ENCODE measurements at places on chromosomes 5 and 9. TPM values are rescaled to one million over a fixed set of nuclear protein-coding genes. Genes with fewer than 3 reads are reported as not detected.

DNA sequence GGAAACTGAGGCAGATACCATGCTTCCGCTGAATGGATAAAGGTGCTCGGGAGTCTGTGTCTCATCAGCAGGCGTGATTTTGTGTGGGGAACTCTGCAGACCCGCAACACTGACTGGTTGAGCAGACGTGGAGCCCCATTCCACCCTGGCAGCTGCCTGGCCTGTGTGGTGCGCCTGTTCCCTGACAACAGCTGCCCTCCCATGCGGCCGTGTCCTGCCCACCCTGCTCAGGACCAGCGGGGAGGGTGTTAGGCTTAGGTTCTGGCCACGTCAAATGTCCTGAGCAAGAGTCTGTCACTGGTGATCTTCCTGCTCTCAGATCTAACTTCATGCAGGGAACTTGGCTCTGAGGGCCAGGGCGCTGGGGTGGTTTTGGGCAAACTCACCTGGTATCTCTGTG is 417.7 kb upstream of the IRX4 start:
- no peak for DNase-seq

DNA sequence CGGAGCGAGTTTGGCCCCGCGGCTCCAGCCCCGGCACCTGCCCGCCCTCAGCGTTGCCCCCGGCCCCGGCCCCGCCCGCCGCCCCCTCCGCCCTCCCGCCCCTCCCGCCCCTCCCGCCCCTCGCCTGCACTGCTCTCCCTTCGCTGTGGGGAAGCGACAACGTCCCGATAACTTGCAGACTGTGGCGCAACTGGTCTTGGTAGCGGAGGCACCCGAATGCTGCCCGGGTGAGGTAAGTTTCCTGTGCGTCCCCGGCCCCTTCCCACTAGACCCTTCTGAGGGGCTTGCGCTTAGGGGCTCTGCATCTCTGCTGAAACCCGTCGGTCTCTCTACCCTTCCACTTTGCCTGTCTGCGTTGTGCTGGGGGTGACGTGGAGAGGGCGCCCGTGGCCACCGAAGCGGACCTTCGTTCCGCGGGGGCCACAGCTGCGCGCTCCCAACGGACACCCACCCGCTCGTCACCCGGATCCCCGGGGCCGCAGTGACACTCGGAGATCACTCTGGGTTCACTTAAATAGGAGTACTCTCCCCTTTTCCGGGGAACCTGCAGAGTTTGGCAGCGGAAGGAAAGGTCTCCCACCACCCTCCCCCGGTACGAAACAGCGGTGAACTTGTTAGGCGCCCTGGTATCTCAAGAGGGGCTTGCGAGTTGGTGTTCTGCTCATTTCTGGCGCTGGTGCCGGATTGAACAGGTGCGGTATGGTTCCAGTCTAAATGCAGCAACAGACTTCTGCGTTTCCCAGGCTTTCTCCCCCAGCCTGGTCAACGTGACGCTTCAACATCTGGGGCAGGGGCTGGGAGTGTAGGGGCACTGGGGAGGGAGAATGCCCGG is 707 bp downstream of the PIP5K1B start:
- DNase-seq: no peak

GRCh38 chr9:8158574-8158973 is 359.0 kb upstream of the DMAC1 start:
- DNase-seq: no peak

DNA sequence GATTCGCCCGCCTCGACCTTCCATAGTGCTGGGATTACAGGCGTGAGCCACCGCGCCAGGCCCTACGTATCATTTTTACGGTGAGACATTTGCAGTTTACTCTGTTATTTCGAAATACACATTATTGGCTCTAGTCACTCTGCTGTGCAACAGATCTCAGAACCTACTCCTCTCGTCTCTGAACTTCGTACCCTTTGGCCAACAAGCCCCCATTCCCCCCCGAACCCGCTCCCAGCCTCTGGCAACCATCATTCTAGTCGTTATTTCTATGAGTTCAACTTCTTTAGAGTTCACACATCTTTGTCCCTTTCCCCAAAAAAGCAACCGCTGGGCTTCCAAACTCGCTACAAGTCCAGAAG is 735 bp downstream of the PTGR1 start:
- DNase-seq: no peak

DNA sequence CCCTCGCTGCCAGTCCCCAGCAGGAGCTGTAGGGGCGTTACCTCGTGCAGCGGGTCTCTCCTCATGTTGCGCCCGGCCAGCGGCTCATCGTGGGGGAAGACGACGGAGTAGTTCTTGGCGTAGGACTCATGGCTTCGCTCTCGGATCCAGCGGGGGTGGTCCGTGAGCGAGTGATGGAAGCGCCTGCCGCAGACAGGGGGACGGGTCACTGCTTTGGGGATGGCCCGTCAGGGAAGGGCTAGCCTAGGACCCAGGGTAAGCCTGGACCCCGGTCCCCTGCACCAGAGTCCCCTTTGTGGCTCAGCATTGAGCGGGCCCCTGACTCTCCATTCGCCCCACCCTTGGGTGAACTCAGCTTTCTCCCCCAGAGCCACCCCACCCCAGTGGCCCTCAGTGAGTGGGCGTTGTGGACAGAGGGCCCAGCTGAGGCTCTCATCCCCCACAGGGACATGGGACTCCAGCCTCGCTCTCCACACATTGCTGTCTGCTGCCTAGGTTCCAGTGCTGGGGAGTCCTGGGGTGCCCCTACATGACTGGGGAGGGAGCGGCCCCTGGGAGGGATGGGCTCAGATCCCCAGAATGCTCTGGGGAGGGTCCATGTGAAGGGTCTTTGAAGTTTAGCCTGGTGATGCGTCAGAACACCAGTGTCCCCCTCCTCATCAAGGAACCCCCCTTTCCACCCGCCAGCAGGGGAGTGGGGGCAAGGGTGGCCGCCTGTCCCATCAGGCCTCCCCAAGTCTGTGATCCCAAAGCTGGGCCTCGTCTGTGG is 29.7 kb downstream of the SARDH start:
- no peak for DNase-seq

DNA sequence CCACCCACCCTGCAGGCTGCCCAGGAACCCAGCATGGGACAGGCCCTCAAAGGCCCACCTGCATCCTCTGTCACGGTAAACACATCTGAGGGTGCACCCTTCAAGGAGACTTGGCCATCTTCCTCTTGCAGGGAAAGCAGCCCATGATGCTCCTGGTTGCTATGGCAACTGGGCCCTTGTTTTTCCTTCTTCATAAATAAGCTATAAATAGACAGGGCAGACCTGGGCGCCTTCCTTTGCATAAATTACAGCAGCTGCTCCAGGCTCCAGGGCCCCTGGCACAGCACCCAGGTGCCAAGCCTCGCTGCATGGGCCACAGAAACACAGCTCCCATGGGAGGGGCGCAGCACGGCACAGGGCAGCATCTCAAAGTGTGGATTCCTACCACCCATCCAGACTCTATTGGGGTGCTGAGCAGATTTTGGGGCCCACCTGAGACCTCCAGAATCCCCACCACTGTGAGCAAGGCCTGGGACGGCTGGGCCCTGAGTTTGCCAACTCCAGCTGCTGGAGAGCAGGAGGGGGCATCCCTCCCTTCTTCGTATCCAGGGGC is 5.8 kb upstream of the PSMB7 start:
- peak; percentile 74 for DNase-seq

DNA sequence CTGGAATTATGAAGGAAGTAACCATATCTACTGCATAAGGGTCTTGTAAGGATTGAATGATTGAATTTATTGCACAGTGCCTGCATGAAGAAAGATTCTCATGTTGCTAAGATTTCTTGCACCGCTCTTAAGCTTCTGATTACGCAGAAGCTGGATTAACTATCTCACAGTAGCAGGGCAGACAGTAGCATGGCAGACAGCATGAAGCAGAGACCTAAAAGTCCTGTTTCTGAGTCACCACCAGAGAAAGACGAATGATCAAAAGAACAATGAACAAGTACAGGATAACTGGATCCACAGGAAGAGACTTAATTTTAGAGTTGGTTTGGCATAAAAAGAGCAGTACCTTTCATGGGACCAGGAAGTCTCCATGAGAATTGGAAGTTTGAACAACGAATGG is 142.4 kb downstream of the MAPKAP1 start:
- no peak for DNase-seq

DNA sequence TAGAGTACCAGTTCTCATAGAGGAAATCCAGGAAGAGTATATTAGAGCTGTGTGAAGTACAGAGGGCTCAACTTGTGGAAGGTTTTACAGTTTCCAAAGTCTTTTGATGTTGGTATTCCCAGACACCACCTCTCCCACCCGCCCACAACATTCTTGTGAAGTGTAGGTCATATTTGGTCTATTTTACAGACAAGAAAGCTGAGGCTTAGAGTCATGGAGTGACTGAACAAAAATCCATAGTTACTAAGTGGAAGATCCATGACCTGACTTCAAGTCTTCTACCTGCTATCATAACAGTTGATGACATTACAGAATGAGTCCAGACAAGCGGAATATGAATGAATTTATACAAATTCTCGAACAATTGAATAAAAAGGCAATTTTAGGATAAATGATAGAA is 187.1 kb upstream of the RPS23 start:
- DNase-seq: no peak

DNA sequence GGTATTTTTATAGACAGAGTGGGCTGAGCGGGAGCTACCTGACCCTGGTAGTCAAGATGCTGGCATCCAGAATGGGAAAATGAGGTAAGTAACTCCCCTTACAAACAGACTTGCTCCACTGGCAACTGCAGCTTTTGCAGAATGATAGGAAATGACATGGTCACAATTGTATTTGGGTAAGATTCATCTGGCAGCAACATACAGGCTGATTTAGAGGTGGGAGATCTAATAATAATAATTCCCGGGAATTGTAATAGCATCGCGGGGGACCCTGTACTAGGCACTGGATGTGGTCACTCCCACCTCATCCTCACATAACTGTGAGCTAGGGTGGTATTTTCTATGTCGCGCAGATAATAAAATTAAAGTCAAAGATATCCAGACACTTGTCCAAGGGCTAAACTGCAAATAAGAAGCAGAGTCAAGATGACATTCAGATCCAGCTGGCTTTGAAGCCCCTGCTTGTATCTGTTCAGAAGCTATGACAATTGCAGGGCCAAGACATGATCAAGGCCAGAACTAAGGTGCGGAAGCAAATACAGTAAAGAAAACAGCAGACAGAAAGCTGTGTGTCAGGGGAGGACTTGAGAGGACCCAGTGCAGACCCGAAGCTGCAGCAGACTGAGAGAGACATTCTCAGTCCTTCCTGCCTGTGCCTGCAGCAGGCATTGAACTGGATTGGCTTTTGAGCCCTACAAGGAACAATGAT is 507.2 kb downstream of the BNC2 start:
- DNase-seq: peak; percentile 34

GRCh38 chr5:112221128-112221527 is 197.9 kb downstream of the EPB41L4A start:
- DNase-seq: no peak

DNA sequence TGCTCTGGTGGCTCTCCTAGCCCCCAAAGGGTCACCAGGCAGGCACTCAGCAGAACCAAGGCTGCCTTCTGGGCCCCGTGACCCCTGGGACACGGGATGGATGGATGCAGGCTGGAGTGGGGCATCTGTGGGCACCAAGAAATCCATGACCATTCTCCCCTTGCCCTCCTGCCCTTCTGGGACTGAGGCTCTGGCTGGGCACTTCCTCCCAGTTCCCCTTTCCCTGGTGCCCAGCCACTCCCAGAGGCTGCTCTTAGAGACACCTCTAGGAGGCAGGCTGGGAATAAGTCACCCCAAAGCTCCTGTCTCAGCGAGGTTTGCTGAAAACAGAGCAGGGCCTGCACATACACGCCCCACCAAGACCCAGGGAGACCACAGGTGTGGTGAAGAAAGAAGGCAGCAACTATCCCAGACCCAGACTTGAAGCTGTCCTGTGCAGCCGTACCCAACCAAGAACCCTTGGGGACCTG is 943 bp downstream of the STING1 start:
- DNase-seq: no peak

- no peak for DNase-seq
Observed at GRCh38 chr9:3023449-3023848, 179.6 kb upstream of the PUM3 start.

GRCh38 chr9:105385381-105385985 is 62.4 kb upstream of the FSD1L start:
- DNase-seq: no peak

- DNase-seq: no peak
Observed at GRCh38 chr5:79875230-79875629, 115.8 kb downstream of the MTX3 start.

- DNase-seq: no peak
Observed at GRCh38 chr5:54156577-54156976, 153.8 kb downstream of the ARL15 start.

- no peak for DNase-seq
Observed at GRCh38 chr5:24110004-24110615, 534.7 kb downstream of the CDH10 start.

GRCh38 chr9:83560169-83560826 is 22.1 kb upstream of the FRMD3 start:
- no peak for DNase-seq

DNA sequence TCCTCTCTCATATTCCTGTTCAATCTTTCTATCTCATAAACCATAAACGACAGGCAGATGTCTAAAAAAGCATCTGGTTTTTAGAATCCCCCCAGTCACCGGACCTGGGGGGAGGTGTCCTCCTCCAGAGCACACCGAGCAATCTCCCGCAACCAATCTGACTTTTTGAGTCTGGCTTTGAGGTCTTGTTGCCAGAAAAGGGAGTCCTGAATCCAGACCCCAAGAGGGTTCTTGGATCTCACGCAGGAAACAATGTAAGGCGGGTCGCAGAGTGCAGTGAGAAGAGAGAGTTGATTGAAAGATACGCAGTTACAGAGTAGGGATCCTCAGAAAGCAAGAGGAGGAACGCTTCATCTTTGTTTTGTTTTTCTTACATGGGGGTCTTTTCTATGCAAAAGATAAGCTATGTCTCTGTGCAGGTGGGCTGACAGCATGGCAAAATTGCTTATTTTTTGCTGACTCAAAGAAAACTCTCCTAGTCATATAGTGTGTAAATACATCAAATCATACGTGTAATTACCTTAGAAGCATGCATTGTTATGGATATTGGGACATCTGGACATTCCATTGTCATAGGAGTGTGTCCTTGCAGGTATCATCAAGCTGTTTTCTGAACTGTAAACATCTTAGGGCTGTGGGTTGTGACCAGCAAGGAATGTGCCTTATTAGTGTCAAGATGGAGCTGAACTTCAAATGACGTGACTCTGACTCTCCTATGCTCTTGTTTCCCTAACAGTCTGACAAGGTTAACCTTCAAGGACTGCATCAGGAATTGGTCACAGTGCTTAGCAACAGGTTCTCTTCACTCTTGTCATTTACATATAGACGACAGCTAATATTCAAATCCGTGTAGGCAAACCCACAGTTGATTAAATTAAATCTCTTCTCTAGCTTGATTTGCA is 159.3 kb upstream of the DAPK1 start:
- DNase-seq: no peak

DNA sequence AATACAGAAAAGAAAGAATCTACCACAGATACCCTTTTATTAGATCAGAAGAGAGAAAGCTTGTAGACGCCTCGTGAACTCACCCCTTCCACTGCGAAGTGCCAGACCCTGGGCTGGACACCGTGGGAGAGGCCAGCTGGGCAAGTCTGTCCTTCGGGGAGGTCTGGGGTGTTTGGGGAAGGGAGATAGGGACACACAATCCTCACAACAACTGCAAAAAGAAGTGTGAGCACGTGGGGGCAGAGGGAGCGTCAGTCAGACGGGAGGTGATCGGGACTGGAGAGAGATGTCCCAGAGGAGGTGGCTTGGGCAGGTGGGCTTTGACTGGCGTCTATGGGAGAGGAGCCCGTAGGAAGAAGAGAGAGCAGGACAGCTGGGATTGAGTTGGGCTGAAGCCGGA is 27.3 kb upstream of the GRHPR start:
- DNase-seq: no peak

Gene KLF4
- total RNA-seq: 113 TPM

Gene TMOD1
- not detected for total RNA-seq

Gene GABBR2
- total RNA-seq: not detected

Gene GTF2H2C
- total RNA-seq: 35.6 TPM

Gene ZBTB34
- total RNA-seq: 14.0 TPM

Gene CDKN2B-AS1
- 5.2 TPM for total RNA-seq

Gene CARTPT
- total RNA-seq: not detected

Gene PFN3
- total RNA-seq: not detected
